Stimulated activated CD4-positive, alpha-beta T cell treated with anti-CD3 and anti-CD28 coated beads, Interleukin-4, amount 100 ng/mL, for 4 hours (primary cell): ENCODE measurements at places on chromosomes 16 and 17.

DNA sequence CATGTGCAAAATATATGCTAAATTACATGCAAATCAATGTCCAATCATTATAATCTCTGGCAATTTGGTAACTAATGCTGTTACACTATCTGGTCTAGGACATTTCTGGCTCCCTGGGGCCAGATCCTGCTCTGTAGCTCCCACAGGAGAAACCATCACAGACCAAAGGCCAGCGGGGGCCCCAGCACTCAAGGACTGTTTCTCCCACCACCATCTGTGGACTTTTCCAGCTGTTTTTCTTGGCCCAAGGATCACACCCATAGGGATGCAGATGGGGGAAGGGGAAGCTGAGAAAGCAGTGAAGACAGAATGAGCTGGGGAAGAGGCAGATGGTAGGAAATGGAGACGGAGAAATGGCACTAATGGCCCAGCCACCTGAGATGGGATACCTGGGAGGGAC is at the start of gene HIGD1B:
Gene HIGD1B (plus strand): TSS at position 298 of the 400 bp plus-strand sequence. CDS start 270 bp downstream, outside the sequence.
- no peak for DNase-seq

- DNase-seq = no peak
These were observed 55.4 kb upstream of the HAPSTR1 start for GRCh38 chr16:9035996-9036395.

- DNase-seq = no peak
These were observed 63.8 kb upstream of the CHMP6 start for GRCh38 chr17:80927791-80928216.

GRCh38 chr16:31148281-31148728 is 1.6 kb downstream of the PRSS36 start:
- DNase-seq = no peak
